Stimulated activated CD8-positive, alpha-beta memory T cell treated with anti-CD3 and anti-CD28 coated beads, Interleukin-7, amount 100 ng/mL, for 1 hour (primary cell): ENCODE measurements at places on chromosomes 7 and 10.

DNA sequence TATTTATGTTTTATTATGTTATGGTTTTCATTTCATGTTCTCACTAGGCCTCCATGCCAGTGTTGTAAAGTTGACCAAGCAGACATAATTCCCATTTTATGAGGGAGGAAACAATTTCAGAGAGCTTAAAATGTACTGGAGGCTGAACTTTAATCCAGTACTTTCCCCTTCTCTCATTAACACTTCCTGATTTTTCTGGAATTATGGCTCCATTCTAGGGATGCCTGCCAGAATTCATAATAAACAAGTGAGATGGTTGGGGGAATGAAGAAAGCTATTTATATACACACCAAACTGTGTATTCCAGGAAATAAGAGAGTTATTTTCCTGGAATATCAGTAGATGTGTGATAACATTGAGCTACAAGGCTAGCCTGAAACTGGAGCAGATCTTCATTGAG, 6.9 kb downstream of the TMEM236 start:
- no peak for DNase-seq

- no peak for DNase-seq
Observed at GRCh38 chr10:88783724-88784123, 18.8 kb upstream of the LIPM start.

DNA sequence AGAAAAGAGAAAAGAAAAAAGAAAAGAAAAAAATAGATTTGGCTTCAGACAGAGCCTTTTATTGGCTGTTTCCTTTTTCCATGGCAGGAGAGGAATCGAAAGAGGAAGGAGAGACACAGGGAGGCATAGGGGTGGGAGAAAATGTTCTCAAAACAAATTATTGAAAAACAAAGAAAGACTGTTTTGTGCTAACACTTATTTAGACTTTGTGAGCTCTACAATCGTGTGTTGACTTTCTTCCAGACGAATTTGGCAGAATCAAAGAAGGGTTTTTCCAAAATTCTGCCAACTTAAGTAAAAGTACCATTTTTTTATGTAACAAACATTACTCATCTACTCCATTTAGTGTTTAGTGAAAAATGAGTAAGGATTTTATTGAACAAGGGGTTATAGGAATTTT, 982.2 kb downstream of the REEP3 start:
- DNase-seq, result no peak

- no peak for DNase-seq
Observed at GRCh38 chr10:78744491-78745090, 324.2 kb upstream of the ZMIZ1 start.

- DNase-seq, result no peak
Observed at GRCh38 chr7:100356416-100357068, 1.4 kb upstream of the PILRB start.

DNA sequence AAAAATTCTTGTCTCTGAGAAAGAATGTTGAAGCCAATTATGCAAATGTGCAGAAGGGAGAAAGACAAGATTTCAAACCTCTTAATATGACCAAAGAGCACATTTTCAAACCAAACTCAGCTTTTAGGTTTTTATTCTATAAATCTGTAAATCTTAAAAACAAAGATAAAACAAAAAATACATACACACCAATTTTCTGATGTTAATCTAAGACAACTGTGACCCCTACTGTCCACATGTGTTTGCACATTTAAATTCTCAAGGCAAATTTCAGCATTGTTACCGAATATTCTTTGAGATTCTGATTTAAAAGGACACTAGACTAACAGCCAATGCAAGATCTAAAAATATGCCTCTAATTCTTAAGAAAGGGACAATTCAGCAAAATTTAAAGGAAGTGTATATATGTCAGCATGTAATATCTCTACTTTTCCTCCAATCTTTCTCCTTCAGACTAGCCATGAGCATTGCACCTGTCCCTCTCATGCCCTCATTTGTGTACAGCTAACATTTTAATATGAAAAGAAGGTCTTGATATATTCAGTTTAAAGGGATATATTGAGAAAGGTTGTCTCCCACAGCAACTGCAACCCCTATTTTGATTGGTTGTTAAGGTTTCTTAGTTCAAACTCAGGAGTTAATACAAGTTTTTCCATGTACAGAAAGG, 417.9 kb downstream of the IPMK start:
- no peak for DNase-seq

DNA sequence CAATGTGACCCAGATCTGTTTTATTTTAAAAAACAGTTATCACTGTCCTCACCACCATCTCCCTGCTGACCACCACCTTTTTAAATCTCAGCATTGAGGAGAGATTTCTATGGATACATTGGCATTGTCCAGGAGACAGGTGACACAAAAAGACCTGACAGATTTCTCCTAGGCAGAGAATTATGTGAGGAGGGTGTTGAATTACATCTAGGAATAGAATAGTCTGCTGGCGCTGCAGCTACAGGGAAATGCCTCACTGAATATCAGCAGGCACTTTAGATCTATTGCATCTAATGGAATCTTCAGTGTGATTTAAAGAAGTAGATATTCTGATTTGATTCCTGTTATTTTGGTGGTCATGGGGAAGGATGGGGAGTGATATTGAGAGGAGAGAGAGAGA, 593.5 kb downstream of the NRG3 start:
- no peak for DNase-seq

- no peak for DNase-seq
Observed at GRCh38 chr7:135151533-135151932, 3.7 kb downstream of the TMEM140 start.

- DNase-seq, result no peak
Observed at GRCh38 chr10:115209133-115209532, 116.0 kb downstream of the ATRNL1 start.
